ENCODE measurements at places on chromosomes 6 and 20.

GRCh38 chr6:158372574-158372973 is 60.3 kb downstream of the TULP4 start:
- no peak for DNase-seq

- no peak for DNase-seq
These were observed 18.5 kb upstream of the C6orf141 start for GRCh38 chr6:49531774-49532569.

- DNase-seq = no peak
These were observed 139.4 kb downstream of the ID4 start for GRCh38 chr6:19976411-19977129.

DNA sequence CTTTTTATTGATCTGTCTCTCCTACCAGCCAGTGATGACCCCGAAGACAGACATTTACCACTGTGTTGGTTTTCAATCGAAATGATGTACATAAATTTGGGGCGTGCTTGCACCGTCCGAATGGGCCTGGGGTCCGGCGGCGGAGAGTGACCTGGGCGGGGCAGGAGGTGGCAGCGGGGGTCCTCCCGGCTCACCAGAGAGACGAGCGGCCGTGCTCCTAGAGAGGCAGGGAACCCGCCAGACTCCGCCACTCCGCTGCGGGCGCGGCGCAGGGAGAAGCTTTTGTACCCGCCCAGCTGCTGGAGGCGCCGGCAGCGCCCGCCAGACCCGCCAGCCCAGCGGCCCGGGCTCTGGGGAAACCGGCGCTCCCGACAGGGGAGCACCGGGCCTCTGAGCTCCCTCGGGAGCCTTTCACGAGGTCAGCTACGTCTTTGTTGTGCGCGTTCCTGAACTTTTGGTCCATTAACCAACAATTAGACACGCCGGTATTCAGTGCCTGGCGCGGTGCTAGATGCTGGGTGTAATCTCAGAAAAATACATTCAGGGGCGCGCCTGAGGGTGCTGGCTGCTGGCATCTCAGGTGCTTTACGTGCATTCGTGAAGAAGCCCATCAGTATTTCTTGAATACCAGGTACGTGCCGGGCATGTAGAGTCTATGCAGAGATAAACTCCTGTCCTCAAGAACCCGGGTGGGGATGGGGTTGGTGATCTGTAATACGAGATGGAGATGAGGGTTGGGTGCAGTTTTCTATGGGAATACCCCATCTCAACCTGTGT is at the start of gene PGBD1:
TSS of gene PGBD1 (plus strand) at position 285 of the 777 bp plus-strand sequence. CDS start 2,242 bp downstream, outside the sequence.
- DNase-seq = peak; percentile 25

DNA sequence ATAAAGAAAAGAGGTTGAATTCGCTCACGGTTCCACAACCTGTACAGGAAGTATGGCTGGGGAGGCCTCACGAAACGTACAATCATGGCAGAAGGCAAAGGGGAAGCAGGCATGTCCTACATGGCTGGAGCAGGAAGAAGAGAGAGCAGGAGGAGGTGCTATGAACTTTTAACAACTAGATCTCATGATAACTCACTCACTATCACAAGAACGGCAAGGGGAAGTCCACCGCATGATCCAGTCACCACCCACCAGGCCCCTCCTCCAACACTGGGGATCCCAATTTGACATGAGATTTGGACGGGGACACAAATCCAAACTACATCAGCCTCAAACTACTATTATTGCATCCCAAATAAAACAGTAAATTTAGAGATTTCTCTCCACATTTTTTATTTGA is 53.6 kb upstream of the CST7 start:
- DNase-seq = no peak

DNA sequence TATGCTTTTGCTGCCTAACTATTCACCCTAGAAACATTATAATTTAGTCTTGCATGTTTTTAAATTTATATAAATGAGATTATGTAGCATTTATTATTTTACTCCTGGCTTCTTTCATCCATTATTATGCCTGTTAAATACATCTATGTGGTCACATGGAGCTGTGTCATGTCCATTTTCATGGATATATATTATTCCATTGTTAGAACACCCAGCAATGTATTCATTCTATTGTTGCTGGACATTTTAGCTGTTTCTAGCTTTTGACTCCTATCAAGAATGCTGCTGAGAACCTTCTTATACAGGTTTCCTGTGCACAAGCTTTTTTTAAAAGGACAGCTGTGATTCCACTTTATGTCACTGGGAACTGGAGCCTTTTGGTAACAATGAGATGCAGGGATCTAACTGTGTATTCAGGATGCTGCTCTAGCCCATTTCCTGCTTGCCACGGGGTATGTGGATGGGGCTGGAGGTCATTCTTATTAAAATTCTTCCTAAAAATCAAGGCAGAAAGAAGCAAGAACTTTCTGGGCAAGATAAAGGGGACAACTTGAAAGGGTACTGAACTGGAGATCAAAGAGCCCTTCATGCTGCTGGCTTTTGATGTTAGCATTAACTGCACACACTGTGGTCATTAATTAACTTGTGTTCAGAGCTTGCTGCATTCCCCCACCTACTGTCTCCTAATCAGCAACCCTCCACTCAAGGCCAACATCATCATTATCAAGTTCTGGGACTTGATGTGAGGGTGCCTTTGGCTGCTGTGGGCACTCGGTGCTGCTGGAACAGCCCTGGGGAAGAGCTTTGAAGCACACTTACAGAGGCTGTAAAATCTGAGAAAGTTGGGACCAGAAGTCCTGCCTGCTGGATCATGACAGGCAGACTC is 96.6 kb upstream of the AKIRIN2 start:
- no peak for DNase-seq

GRCh38 chr6:169806701-169807100 is 55.3 kb downstream of the ERMARD start:
- no peak for DNase-seq

DNA sequence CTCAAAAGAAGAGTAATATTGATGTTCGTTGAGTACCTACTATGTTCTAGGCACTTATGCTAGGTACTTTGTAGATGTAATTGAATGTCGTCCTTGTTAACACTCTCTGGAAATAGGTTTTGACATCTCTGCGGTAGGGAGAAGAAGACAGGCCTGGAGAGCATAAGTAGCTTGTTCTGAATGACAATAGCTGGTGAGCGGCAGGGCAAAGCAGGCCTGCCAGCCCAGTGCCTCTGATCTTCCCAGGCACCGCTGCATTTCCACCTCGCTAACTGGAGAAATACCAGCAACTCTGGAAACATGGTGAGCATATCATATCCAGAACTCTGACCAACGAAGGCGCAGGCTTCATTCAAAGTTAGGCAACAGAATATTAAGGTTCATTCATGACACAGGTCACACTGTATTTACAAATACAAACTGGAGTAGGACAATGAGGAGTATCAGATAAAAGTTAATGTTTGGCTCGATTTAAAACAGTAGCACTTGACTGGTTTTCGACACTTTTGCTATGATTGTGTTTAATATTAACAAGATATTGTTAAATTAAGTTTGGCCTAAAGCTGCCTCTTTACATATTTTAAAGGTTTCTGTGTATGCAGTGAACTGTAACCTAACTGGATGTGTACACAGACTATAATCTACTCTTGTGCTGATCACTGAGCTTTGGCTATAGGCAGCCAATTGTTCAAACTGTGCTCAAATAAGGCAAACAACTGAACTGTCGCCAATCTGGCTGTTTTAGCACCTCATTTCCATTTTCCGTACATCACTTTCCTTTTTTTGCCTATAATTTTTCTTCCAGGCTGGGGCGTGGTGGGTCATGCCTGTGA is 54.1 kb downstream of the PPP1R3G start:
- no peak for DNase-seq

DNA sequence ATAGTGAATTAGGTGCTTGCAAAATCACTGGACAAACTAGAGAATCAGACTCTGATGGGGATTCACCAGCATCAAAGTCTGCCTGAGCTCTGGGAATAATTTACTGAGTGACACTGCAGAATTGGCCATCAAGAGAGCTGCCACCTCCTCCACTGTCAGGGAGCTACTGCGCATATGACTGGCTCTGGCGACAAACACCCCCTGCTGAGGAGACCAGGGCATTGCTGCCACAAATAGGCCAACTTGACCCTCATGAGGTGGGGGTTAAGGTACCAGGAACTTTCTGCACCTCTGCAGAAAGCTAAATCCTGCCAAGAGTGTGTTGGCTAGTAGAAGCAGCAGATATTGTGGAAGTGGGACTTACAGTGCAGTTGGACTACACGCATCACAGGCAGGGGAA is 88.0 kb downstream of the CDS2 start:
- no peak for DNase-seq

GRCh38 chr20:63835021-63835858 is 4.2 kb upstream of the ZBTB46 start:
- DNase-seq = no peak

DNA sequence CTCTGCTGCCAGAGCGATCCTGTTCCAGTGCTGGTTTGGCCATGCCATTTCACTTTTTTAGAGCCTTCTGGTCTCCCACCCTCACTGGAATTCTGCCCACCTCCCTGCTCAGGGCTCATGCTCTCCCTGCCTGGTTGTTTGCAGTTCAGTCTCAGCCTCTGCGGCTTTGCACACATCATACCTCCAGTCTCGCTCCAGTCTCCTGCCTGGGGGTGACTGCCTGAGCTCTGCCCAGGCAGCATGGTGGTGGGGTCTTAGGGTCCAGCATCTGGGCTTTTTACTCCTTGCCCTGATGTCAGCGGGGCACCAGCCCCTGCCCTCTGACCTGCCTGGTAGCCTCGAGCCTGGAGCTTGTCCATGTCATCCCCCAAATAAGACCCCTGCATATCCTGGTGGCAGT is 30.9 kb downstream of the CD83 start:
- DNase-seq = no peak

- DNase-seq = no peak
These were observed 53.7 kb downstream of the E2F3 start for GRCh38 chr6:20455251-20455940.

DNA sequence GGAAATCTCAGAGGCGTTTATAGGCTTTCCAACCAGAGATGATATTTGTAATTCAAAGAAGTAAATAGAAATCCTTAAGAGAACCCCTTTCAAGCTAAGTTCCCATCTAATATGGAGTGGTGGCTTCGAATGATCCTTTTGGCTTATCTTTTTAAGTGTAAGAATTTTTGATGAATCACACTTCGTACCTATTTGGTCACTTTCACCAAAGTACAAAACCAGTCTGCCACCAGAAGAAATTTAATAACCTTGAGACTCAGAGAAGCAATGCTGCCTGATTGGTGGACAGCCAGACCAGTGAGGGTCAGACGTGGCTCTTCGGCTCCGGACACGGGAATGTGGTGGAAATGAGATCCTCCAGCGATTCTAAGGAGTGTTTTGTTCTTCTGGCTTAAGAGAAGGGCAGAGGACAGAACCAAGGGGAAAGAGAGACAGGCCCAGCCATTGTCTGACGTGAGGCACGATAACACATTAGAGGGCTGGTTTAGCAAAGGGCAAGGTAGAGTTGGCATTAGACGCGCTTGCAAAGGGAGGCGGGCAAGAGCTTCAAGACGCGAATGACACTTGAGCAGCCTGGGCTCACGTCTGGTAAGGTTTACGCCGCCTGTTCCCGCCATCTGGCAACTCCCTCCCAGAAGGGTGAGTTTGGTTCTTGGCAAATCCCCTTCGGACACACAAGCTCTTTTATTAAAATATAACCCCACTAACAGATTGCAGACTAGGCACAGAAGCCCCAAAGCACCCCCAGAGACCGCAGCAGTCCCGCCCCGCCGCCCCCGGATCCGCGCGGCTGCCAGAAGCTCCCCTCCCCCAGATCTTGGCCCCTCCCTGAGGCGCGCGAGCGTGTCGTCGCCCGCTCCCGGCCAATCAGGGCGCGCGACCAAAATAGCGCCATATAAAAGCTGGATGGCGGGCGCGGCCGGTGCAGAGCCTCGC is 50.0 kb upstream of the EZR start:
- peak; percentile 99 for DNase-seq

DNA sequence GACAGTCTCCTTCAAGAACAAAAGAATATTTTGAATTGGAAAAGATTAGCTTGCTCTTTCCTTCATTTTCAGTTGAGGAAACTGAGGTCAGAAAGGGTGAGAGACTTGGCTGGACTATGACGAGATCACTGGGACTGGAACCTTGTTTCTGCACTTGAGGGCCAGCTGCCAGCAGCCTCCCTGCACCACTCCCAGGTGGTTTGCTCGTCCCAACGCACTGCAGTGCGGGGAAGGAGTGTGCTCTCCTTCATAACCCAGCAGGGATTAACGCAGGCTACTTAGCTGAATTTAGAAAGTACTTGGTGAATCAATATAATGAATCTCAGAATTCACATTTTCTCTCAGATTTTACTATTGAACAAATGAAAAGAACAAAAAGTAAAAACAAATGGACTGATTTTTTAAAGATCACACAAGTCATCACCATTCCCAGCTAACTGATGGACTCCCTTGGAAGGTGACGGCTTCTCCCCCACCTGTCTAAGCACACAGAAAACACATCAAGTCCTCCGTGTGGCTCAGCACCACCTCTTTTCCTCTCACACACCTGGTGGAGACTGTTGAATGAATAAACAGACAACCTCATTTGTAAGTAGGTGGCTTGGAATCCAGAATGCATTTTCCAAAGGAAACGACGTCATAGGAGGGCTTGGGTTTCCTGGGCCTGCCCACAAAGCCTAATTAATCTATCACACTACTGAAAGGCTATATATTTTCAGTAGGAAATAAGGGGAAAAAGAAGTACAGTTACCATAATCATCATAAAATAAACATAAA is 121.0 kb downstream of the QRSL1 start:
- DNase-seq = no peak

DNA sequence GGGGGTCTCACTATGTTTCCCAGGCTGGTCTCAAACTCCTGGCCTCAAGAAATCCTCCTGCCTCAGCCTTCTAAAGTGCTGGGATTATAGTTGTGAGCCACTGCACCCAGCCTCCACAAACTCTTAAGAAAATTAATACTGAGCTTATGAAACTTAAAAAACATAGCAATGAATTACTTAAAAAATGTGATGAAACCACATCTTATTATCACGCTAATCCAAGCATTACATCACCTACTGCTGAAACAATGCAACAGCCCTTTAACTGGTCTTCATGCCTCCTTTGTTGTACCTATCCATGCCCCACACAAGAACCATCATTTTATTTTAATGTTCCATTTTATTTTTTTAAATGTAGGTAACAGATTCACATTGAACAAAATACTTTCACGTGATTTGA is 24.9 kb downstream of the SESN1 start:
- no peak for DNase-seq

Data from naive B cell (primary cell).